ENCODE measurements at places on chromosomes 2 and 18.

DNA sequence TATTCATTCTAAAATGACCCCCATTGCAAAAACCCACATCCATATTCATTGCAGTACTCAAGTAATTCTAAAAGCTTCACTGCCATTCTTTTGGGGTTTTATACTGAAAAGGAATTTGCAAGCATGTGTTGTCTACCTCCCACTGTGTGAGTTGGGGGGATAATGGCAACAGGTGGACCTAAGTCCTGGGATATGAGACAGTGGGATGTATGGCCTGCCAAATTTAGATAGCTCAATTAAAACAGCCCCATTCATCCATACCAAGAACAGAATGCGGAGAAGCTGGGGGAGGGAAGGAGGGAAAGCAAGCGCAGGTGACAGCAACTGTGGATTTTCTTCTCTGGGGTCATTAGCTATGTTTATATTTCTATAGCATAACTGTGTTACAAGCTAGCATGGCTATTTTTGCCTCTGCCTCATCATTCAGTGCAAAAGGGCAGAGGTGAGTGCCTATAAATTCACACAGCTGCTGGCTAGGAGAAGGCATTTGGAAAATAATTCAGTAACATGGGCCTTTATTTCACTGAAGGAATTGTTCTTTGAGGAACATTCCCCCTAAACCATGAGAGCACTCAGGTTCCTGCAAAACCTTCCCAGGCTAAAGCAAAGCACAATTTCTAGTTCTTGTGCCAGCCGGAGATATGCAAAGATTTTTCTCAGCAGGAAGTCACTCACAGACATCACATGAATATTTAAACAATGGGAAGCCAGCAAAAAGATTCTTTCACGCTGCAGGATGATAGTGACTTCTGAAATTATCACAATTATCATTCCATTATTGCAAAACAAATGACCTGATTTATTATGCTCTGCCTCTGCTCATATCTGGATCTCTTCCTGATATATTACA is 393.9 kb upstream of the ACVR2A start:
- DNase-seq = no peak

DNA sequence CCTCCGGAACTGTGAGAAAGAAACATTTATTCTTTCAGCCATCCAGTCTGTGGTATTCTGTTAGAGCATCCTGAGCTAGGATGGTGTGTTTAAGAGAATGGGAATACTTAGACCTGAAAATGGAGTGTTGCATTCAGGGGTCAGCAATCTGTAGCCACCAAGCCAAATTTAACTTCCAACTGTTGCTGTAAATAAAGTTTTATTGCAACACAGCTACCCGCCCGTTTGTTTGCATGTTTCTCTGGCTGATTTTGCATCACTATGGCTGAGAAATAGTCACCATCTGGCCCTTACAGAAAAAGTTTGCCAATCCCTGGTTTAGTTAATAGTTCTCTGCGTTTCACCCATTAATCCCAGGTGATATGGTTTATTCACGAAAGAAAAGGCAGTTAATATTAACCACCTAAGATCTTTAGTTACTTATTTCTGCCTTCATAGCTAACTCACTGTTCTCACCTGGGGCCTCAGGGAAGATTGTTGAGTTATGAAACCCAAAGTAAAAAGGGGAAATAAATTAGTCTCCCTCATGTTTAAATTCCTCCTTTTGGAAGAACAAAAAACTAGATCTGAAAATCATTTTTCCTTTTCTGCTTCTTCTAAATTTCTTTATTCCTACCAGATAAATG is 9.5 kb upstream of the CYS1 start:
- no peak for DNase-seq

DNA sequence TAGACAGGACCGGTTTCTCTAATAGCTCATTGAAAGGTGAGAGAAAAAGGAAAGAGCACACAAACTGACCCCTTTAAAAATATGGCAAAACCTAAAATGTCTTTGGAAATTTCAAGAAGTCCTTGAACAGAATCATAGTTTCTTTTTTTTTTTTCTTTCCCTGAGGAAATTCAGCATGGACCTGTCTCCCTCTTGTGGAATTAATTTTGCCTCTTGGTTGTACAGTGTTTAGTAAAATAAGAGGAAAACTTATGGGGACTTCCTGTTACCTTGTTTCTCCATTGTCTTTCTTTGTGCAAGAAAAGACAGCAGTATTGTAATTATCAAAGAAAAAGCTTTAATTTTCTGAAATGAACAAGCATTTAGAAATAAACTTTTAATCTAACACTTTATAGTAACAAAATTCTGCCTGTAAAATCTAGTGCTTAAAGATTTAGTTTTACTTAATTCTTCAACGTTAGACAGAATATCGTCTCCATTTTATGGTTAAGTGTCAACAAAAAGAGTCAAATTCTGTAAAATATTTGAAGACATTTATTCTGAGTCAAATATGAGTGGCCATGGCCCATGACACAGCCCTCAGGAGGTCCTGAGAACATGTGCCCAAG is 176.3 kb upstream of the NABP1 start:
- DNase-seq = no peak

DNA sequence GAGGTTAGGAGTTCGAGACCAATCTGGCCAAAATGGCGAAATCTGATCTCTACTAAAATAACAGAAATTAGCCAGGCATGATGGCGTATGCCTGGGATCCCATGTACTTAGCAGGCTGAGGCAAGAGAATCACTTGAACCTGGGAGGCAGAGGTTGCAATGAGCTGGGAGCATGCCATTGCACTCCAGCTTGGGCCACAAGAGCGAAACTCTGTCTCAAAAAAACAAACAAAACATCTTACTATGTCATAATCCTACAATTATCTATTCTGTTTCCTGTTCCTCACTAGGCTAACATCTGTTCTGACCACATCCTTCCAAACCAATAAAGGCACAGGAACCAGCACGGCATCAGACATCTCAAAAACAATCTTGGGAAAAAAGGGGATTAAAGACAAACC is 361.8 kb upstream of the UBE2E3 start:
- DNase-seq = no peak

- peak; percentile 82 for DNase-seq
Measured at GRCh38 chr2:238231251-238231793, 8.5 kb downstream of the HES6 start.

DNA sequence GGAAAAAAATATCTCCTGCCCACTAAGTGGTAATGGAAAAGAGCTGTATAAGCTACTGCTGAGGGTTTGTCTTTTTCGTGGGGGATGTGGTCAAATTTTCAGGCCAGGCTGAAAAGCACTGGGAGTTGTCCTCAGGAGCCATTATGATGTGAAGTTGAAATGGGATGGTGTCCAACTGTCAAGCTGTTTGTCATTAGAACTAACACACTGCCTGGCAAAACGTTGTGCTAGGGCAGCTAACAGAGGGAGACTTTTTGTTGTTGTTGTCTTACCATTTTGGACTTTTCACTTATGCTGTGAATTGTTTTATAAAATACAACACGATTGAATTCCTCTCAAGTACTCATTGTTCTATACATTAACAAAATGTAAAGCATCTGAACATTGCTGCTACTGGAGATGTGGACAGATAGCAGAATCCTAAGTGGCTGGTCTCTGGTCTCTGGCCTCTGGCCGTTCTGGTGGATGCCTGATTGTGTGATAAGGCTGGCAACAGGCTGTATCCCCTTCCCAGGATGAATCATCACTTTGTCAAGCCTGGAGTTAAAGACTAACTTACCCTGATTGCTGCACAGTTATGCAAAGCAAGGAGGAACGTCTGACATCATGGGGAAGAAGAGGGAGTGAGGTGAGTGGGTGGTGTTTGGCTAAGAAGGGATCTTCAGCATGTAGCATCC is 2.3 kb downstream of the MYO1B start:
- DNase-seq = no peak

GRCh38 chr2:3876685-3877084 is 173.3 kb downstream of the DCDC2C start:
- DNase-seq = no peak

- no peak for DNase-seq
Measured at GRCh38 chr2:30218338-30218713, 13.0 kb upstream of the LBH start.

DNA sequence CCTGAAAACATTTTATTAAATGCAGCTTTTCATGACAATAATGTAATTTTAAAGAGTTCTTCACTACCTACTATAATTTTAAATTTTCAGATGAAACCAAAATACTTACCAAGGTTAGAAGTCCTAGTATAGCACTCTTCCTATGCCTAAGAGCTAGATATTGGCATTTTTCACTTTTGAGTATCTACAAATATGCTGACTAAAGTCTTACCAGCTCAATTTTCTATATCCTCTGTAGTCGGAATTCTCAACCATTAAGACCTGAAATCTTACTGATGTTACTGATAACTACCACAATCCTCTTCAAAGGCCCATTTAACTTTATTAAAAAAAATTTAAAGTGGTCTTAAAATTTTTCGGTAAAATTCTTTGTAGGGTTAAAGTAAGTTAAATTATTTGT is 32.0 kb downstream of the PREPL start:
- DNase-seq = no peak

DNA sequence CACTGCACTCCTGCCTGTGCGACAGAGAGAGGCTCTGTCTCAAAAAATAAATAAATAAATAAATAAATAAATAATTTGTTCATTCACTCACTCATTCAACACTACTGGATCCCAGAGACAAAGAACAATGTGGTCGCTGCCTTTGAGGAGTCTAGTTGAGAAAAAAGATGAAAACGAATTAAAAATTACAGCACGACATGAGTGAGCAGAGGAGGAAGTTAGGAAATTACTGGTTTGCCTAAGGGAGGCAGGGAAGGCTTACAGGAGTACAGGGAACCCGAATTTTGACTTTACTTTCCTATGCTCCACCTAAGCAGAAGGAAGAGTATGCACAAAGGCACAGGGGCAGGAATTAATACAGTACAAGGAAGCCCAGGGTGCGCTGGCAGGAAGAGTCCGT is 4.2 kb upstream of the KCMF1 start:
- DNase-seq = no peak

- DNase-seq = no peak
Measured at GRCh38 chr2:146366276-146366675, 1478.6 kb upstream of the ACVR2A start.

DNA sequence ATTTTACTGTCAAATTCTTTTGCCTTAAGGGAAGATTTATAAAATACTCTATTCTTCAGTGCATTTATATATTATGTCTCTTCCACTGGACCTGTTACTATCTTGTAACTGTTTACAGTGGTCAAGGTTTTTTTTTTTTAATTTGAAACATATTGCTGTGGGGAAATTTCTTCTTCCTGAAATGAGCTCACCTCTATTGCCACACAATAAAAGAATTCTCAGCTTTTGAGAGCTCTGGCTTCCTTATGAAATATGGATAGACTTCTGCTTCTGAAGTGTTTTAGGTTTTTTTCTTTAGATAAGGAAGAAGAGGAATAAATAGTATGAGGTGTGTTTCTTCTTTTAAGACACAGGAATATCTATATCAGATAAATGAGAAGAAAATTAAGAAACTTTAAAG is 7.7 kb downstream of the VRK2 start:
- no peak for DNase-seq

DNA sequence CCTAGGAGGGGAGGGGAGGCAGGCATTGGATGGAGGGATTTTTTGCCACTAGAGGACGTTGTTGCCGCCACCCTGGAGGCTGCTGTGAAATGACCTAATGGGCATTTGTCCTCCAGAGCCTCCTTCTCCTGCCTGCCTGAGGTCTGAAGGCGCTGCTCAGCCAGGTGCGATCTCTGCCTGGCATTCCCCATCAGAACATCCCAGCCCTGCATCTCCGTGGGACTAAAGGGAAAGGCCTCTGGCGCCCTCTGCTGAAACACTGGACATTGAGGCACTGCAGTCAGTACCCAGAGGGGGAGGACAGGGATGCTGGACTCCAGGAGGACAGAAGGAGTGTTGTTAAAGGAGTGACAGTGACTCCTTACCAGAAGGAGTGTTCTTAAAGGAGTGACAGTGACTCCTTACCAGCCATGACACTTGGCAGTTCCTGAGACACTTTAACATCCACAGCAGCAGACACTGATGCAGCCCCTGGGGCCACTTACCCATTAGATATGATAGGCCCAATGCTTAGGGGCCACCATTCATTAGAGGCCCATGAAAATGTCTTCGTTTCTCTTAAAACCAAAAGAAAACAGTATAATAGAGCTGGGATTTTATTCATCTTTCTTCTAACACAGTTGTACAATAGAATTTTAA is 17.0 kb downstream of the THNSL2 start:
- peak; percentile 80 for DNase-seq

DNA sequence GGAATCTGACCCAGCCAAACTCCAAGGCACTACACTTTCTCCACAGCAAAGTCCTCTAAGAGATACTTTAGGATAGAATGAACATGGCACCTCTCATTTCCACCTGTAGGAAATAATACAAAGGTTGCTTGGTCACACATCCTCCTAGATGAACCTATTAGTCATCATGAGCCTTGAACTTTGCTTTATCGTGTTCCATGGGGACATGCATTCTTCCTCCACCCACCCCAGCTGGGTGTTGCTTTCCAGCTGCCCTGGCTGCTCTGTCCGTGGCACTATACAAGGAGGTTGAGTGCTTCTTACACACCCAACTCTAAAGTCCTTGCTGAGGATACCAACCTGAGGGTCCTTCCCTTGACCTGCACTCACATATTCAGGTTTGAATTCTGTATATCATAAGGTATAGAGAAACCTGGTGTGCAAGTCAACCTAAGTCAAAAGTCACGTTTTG is 52.7 kb downstream of the SPRED2 start:
- DNase-seq = no peak

GRCh38 chr2:17940091-17940630 is 61.7 kb downstream of the KCNS3 start:
- no peak for DNase-seq

- no peak for DNase-seq
Measured at GRCh38 chr18:384897-385296, 115.6 kb downstream of the COLEC12 start.

DNA sequence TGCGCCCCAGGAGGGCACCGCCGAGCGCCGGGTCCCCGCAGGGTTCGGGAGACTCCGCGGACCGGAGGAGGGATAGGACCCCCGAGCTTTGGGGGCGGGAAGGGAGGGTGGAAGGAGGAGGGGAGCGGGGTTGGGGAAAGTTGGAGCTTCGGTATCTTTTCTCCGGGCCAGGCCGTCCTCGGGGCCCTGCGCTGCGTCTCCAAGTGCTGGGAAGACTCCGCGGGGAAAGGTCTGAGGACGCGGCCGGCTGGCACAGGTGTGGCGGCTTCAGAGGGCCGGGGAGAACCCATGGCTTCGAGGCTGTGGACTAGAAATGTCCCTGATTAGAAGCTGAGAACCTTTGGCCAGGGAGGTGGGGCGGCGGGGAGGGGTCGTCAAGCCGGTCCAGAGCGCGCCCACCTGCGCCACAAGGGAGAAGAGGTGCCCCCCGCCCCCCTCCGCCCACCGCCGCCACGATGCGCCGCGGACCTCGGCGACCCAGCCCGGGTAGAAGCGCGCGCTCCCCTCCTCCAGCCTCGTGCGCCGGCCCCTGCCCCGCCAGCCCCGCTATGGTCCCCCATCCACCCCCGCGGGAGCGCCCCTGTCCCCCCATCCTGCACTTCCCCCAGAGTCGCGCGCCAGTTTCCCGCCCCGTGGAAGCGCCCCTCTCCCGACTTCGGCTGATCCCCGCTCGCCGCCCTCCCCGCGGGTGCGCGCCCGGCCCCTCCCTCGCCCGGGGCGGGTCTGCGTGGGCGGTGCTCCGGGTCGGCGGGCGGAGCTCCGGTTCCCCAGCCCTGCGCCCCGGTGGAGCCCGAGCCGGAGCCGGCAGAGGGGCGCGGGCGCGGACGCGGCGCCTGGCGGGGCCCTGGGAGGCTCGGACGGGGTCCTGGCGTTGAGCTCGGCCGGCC is at the start of gene SNTG2:
TSS of gene SNTG2 (plus strand) at position 770 of the 887 bp plus-strand sequence. CDS start 148 bp downstream, outside the sequence.
- peak; percentile 77 for DNase-seq

- no peak for DNase-seq
Measured at GRCh38 chr2:205283736-205284270, 398.5 kb upstream of the NRP2 start.

- DNase-seq = no peak
Measured at GRCh38 chr18:32351032-32351431, 119.7 kb downstream of the GAREM1 start.
